DMS79 (cell line): ENCODE measurements at places on chromosomes 6 and 20.

- DNase-seq = no peak
These were observed 5.7 kb downstream of the ETV7 start for GRCh38 chr6:36381502-36382389.

DNA sequence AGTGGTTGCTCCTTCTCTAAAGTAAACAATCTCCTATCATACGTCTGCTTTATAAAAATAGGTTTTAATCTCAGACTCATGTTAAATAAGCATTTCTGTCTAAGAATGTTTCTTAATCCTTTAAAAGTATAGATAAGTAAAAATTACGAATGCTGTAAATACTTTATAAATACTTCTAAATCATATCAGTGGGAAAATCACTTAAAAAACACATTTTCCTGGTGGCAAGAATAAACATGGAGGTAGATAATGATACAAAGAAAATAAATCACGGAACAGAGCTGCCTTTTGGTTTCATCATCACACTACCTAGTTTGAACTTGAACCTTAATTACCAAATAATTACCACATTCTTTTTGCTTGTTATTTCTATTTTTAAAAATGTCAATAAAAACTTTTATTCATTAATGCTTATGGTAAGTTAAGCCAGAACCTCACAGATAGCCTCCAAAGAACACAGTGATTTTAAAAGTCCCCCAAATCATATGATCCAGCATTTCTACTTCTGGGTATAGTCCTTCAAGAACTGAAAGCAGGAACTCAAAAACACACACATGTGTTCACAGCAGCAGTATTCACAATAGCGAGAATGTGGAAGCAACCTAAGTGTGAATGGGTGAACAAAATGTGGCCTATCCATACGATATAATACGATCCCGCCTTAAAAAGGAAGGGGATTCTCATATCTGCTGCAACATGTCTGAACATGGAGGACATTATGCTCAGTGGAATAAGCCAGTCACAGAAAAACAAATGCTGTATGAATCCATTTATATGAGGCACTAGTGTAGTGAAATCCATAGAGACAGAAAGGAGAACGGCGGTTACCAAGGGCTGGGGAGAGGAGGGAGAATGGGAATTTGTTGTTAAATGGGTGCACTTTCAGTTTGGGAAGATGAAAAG is 72.4 kb downstream of the SLC22A23 start:
- no peak for DNase-seq

- no peak for DNase-seq
These were observed 125.1 kb upstream of the NXT1 start for GRCh38 chr20:23225407-23226060.

- DNase-seq = peak; percentile 24
These were observed 1.9 kb downstream of the BTBD3 start for GRCh38 chr20:11919581-11919980.

DNA sequence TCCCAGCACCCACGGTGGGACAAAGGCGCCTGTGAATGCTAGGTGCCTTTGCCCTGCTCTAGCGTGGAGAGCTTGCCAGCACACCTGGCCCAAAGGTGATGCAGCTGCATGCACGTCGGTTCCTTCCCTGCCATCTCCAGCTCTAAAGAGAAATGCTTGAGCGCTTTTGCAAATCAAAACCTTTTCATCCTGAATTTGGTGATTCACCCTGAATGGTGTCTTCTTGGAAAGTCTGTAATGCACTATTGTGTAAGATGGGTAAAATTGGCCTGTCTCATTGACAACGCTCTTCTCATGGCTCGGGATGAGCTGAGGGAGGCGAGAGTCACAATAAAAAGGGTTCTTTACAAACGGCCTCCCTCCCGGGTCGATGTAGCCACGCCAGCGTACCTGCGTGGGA is 103.1 kb upstream of the ID4 start:
- no peak for DNase-seq
